ENCODE measurements at places on chromosomes 12 and 14. TPM values are rescaled to one million over a fixed set of nuclear protein-coding genes. Genes with fewer than 3 reads are reported as not detected.

Gene PLEKHD1
- 0.15 TPM for total RNA-seq

Gene SLC6A13
- not detected for total RNA-seq

Gene RDH12
- total RNA-seq: not detected

Gene NACA
- 1,198 TPM for total RNA-seq

Gene ZCRB1
- 36.4 TPM for total RNA-seq

Gene NR4A1
- 7.0 TPM for total RNA-seq

Gene LRIG3
- not detected for total RNA-seq

Gene ANP32D
- total RNA-seq: not detected

Gene ANG
- 1.2 TPM for total RNA-seq

Gene BICDL1
- 54.4 TPM for total RNA-seq
